ENCODE measurements at places on chromosomes 4 and X.

GRCh38 chrX:99078301-99078700 lies 1331.8 kb downstream of the PCDH19 start:
- no peak for DNase-seq

DNA sequence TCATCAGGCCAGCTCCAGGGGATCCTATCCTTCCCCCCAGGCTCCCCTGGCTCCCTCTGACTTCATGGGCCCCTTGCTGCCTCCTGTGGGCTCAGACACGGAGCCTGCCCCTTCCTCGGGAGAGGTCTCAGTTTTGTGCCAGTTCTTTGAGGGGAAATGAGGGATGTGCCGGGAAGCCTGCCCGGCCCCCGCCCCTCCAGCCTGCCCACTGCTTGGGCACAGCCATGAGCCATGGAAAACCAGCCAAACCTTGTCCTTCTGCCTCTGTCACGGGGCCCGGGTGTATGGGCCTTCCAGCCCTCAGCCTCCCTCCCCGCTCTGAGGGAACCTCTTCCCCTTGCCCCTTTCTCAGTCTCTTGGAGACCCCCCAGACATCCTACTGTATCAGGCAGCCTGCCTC lies 6.8 kb downstream of the BGN start:
- no peak for DNase-seq

GRCh38 chr4:41409594-41409895 lies 128.4 kb upstream of the LIMCH1 start:
- DNase-seq = no peak

- no peak for DNase-seq
Observed at GRCh38 chrX:10230222-10230621, 73.4 kb downstream of the CLCN4 start.

DNA sequence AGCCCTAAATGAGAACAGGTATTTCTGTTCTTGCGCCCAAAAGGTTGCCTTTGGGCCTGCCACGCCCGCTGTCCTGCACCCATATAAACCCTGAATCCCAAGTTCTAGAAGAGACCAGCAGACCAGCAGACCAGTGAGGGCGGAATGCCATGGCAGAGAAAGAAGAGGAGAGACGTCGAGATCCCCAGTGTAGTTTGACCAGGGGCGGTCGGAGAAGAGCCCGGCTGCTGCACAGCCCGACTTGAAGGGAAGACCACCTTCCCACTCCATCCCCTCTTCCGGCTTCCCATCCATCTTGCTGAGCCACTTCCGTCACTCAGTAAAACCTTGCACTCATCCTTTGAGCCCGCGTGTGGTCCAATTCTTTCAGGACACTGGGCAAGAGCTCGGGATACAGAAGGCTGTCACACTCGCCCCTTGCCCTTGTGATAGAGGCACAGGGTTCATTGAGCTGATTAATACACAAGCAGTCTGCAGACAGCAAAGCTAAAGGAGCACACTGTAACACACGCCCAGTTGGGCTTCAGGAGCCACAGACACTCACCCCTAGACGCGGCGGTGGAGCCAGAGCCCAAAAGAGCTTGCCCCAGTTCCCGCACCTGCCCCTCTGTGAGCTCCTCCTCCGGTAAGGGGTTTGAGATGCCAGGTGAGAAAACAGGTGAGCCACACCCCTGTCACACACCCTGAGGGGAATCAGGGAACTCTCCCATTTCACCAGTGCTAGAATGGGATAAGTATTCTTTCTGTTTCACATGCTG lies 230.8 kb downstream of the PCDH10 start:
- no peak for DNase-seq

- no peak for DNase-seq
Observed at GRCh38 chrX:115689931-115690330, 129.0 kb downstream of the PLS3 start.

DNA sequence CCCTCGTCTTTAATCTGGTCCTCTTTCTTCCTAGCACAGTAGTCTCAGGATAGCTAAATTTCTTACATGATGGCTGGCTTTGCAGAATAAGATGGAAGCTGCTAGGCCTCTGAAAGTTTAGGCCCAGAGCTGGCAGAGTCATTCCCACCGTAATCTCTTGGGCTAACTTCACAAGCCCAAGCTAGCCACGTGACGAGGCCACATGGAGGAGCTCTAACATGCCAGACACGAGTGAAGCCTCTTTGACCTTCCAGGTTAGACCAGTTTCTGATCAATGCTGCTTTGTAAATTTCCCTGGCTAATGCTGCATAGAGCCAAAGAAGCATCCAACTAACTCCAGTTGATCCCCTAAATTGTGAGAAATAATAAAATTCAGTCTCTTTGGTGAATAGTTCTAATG lies 9.5 kb upstream of the CENPE start:
- DNase-seq = no peak

DNA sequence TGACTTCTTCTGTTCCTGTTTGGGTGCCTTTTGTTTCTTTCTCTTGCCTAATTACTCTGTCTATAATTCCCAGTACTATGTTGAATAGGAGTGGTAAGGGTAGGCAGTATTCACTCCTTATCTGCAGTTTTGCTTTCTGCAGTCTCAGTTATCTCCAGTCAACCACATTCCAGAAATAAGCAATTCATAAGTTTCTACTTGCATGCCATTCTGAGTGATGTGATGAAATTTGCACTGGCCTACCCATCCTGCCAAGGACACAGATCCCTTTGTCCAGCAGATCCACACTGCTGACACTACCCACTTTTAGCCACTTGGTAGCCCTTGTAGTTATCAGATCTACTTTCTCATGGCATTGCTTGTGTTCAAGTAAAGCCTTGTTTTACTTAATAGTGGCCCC lies 971.6 kb upstream of the INTU start:
- no peak for DNase-seq

GRCh38 chr4:8762951-8763735 lies 108.5 kb downstream of the HMX1 start:
- no peak for DNase-seq

- no peak for DNase-seq
Observed at GRCh38 chrX:109862433-109862832, 129.4 kb upstream of the ACSL4 start.

DNA sequence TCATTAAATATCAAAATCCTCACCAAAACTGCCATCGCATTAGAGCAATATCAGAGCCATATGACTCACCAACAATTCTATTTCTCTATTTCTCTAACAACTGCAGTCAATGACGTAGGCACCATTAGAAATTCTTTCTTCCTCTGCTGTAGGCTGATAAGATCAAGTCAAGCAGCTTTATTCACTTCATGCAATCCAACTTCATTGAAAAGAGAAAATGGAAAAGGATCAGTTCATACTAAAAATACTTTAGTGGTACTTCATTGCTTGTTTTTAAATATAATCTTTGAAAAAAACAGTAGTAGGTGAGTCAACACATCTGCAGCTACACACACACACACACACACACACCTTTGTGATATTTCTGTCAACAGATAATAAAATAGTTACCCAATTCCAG lies 345.3 kb upstream of the TENM3 start:
- no peak for DNase-seq

- DNase-seq = no peak
Observed at GRCh38 chrX:115697806-115698205, 136.8 kb downstream of the PLS3 start.

DNA sequence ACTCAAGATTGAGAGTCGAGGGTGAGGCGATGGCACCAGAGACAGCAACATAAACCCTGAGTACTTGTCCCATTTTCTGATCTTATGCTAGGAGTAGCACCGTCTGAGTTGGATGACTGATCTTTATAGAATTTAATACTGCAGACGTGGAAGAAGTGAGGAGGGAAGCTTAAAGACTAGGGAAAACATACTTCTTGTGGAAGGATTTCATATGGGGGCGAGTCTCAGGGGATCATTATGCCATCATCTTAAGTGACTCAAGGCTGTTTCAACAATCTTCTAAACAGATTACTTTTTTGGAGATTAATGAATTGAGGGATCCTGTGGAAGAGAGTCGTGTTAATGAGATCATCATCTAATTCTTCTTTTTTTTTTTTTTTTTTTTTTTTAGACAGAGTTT lies 17.2 kb upstream of the FAT1 start:
- no peak for DNase-seq

DNA sequence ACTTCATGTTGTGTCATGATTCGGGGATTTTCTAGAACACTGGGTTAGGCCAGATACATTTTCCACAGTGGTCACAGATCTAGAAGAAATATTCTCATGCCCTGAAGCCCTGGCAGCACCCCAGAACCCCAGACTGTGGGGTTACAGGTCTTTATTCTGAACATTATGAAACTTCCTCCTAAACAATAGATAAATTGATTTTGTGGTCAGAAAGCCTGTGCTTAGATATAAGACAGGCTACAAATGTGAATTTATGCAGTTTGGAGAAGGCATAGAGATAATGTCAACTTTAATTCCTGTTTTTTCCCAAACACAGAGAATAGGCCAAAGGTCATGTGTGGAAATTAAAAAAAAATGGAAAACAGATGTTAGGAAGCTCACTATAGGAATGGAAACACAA lies 492.9 kb downstream of the SPRY1 start:
- no peak for DNase-seq

DNA sequence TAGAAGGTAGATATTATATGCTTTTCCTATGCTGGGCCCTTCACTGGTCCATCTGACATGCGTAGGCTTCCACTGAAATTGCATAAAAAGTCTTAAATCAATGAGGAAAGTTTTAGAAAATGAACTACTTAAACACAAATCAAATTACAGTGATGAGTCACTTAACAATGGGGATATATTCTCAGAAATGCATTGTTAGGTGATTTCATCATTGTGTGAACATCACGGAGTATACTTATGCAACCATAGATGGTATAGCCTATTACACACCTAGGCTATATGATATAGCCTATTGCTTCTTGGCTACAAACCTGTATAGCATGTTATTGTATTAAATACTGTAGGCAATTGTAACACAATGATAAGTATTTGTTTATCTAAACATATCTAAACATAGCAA lies 10.3 kb downstream of the STAP1 start:
- no peak for DNase-seq

GRCh38 chr4:60313611-60314178 lies 886.4 kb upstream of the ADGRL3 start:
- DNase-seq = no peak

- no peak for DNase-seq
Observed at GRCh38 chr4:5960252-5960880, 57.9 kb downstream of the C4orf50 start.

DNA sequence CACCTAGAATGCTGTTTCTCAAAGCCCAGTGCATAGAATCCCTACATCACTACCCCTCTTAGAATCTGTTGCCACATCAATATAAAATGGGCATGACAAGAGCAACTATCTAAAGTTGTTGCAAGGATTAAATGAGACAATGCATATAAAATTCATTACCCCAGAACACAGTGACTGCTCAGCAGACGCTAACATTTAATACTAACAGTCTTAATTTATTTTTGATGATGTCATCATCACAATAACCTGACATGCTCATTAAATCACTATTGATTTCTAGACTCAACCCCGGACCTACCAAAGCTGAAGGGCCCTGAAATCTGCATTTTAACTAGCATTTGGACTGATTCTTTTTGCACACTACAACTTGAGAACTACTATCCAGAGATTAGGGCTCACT lies 3.9 kb downstream of the ARSJ start:
- DNase-seq = no peak

GRCh38 chrX:39613997-39614679 lies 483.6 kb downstream of the BCOR start:
- DNase-seq = peak; percentile 21

GRCh38 chr4:158299459-158300007 lies 89.2 kb downstream of the TMEM144 start:
- no peak for DNase-seq

DNA sequence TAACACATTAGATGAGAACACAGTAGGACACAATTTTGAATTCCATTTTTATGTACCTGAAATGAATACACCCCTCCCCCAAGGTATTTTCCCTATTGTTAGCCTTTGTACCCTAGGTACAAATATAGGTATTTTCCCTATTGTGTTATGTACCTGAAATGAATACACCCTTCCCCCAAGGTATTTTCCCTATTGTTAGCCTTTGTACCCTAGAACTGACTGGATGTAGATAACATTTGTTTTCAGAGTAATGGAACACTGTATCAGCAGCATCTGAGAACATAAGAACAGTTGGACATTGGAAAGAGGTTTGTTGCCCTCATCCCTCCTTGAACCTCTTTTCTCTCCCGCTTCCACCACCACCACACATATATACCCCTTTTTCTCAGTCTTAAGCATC lies 37.6 kb downstream of the YIPF6 start:
- DNase-seq = no peak

DNA sequence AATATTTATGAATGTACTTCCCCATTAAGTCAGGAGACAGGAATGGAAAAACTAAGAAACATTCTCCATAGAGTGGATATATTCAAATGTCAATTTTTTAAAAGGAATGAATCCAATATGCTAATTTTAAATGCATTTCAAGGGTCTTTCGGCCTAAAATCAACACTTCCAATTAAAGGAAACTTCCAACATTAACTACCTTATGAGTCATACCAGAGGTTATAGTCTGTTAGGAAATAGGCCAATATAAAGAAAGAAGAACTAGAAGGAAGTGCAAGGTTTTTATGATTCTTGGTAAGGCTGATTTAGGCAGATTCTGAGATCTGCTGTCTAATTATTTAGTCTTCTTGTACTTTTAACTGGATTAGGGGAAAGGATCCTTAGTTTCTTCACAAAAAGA lies 260.1 kb upstream of the EDNRA start:
- no peak for DNase-seq

- no peak for DNase-seq
Observed at GRCh38 chr4:59127006-59127405, 2016.8 kb upstream of the IGFBP7 start.

DNA sequence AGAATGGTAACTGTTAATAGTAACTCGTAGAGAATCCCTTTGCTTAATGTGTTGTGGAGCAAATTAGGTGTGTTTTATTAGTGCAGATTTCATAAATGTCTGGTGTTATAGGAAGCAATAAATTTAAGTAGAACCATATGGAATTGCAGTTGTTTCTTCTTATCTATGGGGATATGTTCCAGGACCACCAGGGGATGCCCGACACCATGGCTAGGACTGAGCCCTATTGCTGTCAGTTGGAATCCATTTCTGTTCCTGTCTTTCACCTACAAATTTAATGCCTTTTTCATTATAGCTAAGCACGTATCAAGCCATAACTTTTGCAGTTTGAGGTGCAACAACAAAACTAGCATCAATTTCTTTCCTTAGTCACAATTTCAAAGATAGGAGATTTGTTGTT lies 72.5 kb downstream of the DDIT4L start:
- no peak for DNase-seq

DNA sequence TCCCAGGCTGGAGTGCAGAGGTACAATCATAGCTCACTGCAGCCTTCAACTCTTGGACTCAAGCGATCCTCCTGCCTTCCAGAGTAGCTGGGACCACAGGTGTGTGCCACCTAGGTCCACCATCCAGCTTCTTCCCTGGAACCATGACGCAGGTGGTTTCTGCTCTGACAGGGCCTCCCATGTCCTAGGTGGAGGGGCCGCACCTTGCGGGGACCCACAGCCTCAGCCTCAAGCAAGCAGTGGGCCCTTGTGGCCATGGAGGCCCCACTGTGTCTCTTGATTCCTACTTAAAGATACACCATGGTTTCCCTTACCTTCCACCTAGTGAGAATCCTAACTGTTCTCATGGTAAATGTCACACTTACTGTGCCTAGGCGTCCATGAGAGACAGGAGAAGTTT lies 6.9 kb upstream of the GPR78 start:
- DNase-seq = no peak

Data from CD4-positive, alpha-beta T cell treated with Interleukin-17A for 1 hour (primary cell).